ENCODE measurements at places on chromosomes 1 and 21.

DNA sequence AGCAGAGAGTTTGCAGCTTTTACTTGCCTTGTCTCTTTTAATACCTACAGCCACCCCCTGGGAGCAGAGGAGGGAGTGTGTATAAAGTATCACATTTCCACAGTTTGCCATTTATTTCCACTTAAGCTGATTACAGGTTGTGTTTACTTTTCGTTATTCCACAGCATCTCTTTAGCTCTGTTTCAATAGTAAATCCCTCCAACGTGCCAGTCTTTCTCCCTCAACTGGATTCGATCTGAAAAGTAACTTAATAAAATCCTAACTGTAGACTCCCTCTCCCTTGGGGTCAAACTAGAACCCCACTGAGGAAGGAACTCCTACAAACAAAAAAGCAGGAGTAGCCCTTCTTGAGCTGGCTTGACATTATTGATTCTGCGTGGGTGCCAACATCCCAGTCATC, 3.1 kb upstream of the FCGR2A start:
- DNase-seq = no peak

- no peak for DNase-seq
These were observed 21.7 kb downstream of the ECE1 start for GRCh38 chr1:21268281-21269239.

- DNase-seq = no peak
These were observed 592 bp upstream of the ZNF326 start for GRCh38 chr1:89994231-89994804.

GRCh38 chr1:89589515-89589914, 43.4 kb upstream of the LRRC8C start:
- DNase-seq = no peak

DNA sequence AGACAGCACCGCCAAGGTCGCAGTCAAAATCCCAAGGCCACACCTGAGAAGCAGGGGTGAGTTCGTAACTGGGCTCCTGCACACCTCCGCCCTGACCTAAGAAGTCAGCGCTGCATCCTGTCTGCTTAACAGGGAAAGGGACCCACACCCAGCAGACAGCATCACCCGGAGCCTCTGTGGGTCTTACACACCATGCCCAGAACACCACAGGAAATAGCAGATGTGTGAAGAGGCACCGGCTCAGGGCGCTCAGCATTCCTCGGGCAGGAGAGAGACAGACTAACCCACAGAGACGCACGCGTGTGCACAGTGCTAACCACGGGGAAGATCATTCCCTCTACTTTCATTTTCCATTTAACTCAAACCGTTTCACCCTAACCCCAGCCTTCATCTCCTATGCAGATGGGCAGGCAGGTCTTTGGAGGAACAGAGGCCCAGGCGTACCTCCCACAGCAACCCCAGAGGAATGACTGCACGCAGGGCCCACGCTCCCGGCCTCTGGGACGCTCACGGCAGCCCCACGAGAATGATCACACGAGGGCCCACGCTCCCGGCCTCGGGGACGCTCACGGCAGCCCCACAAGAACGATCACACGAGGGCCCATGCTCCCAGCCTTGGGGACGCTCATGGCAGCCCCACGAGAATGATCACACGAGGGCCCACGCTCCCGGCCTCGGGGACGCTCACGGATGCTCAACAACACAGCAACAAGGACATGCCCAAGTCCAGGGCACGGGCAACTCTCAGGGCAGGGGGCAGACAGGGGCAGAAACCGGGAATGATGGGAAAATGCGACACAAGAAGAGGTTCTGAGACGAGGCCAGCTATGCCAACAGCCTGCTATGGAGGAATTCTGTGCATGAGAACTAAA, 20.9 kb downstream of the POFUT2 start:
- DNase-seq = no peak

- DNase-seq = no peak
These were observed 221.7 kb downstream of the C1orf94 start for GRCh38 chr1:34398241-34398915.

GRCh38 chr1:230215529-230215928, 148.5 kb downstream of the GALNT2 start:
- no peak for DNase-seq

GRCh38 chr1:98030483-98030882, 109.6 kb upstream of the DPYD start:
- no peak for DNase-seq

- DNase-seq = no peak
These were observed 28.1 kb upstream of the AK4 start for GRCh38 chr1:65119951-65120350.

DNA sequence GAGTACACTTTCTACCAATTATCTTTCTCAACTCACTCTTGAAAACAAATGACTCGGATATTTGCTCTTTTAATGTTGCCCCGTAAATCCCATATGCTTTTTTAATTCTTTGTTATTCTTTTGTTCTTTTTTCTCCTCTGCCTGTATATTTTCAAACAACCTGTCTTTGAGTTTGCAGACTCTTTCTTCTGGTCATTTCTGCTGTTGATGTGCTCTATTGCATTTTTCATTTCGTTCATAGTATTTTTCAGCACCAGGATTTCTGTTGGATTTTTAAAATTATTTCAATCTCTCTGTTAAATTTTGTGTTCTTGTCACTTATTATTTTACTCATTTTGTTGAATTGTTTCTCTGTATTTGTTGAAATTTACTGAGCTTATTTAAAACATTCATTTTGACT, 146.8 kb upstream of the B3GALT2 start:
- no peak for DNase-seq

GRCh38 chr1:160540859-160541233, 17.8 kb upstream of the SLAMF6 start:
- no peak for DNase-seq

DNA sequence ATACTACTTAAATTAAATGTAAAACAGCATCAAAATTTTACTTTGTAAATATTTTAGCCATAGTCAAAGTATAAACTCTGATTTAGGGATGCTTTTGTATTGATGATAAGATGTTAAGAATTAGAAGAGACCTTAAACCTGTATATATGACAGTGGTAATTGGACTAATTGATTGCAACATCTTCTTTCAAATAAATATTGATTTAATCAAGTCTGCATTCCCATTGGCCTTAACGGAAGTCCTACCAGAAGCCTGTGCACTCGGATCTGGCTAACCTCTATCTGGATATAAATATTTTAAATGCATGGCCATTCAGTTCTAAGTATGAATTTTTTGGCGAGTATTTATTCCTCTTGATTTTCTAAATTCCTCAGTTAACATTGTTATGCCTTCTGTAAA, 856.1 kb downstream of the USP25 start:
- DNase-seq = no peak

DNA sequence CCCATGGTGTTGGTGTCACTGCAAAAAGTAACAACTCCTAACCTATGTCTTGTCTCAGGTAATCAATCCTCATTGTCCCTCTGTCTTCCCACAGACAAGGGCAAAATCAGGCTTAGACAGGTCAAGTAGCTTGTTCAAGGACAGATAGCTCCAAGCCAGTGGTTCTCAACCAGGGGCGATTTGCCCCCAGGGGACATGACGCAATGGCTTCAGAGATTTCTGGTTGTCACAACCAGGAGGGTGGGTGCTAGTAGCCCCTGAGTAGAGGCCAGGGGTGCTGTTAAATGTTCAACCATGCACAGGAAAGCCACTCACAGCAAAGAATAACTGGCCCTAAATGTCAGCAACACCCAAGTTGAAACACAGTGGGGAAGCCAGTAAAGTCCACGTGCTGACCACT, 178.9 kb downstream of the RUNX1 start:
- DNase-seq = no peak

DNA sequence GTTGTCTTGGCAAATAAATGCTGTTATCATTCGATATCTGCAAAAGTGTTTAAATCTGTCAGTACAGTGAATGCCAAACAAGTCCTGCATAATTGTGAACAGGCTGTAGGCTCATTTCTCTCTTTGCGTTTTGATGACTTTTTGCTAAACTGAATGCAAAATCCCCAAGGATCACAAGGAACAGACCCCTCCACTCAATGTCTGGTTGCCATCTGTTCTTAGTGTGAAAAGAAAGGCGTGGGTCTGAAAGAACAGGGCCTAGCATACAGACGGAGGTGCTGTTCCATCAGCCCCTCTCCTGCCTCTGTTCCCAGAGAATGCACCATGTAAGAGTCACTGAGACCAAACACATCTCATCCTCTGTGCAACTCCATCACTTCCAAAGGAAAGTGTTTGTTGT, 40.4 kb downstream of the EIF2B3 start:
- no peak for DNase-seq

- no peak for DNase-seq
These were observed 49.1 kb upstream of the HP1BP3 start for GRCh38 chr1:20836230-20836629.

DNA sequence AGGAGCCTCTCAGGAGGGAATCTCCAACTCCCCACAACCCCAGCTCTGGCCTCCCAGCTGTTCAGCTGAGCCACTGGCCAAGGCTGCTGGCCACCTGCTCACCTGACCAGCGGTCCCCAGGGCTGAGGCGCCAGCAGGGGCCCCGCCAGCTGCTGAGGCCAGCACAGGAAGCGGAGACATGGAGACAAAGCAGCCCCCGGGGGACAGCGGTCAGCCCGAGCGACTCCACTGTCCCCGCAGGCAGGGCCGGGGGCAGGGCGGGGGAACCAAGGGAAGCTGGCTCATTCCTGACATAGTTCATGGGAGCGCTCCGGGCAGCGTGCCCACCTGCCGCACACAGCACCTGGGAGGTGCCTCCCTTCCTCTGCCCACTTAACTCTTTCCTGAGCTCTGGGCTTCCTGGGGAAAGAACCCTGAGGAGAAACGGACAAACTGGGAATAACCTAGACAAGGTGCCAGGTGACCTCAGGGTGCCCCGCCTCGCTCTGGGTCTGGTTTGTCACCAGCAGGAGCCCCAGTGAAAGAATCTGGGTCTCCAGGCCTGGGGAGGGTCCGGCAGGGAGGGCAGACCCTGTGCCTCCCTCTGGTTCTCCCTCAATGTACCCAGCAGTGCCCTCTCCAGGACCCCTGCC, 10.7 kb downstream of the EPHA2 start:
- DNase-seq = no peak

GRCh38 chr1:110617116-110617515, 11.0 kb upstream of the KCNA2 start:
- DNase-seq = no peak

- no peak for DNase-seq
These were observed 14.5 kb upstream of the TARS2 start for GRCh38 chr1:150472601-150473200.

DNA sequence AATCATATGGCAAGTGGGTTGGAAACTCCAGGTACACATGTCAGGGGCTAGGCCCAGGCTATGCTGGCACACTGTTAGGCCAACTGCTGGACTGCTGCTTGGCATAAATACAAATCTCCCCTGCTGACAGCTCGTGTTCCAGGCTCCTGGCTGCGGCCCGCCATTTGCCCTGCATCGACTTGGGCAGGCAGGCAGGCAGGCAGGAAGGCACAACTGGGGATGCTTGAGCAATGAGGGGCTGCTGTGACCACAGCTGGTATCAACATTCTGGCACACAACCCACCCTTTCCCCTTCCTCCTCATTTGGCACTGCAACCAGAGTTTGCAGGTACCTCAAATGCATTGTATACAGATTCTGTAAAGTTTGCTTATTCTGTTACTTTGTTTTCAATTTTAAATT, 53.2 kb downstream of the SAMSN1 start:
- no peak for DNase-seq

- DNase-seq = no peak
These were observed 15.8 kb downstream of the KCNQ4 start for GRCh38 chr1:40799351-40799867.

GRCh38 chr1:227912866-227913265, 34.9 kb downstream of the WNT9A start:
- no peak for DNase-seq

DNA sequence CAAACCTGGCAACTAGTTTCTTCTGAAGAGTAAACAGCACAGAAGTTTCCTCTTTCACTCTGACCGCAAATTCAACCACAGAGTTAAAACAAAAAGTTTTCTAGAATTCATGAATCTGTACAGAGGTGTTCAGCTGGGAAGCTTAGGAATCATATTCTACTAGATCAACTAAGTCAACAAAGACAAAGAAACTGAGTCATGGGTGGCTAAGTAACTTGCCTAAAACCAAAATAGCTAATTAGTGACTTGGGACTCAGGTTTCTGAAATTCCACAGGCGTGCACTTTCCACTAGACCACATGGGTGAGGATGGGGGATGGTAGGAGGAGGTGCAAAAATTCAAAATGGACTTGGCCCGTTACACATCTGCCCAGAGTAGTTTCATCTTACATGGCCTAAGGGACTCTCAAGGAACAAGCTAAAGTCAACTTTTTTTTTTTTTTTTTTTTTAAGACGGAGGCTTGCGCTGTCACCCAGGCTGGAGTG, 25.8 kb downstream of the PTPN14 start:
- DNase-seq = no peak

GRCh38 chr21:45026826-45027225, 47.6 kb upstream of the ADARB1 start:
- DNase-seq = no peak
